Hepatocyte (in vitro differentiated cells): ENCODE measurements at places on chromosomes 12 and 14. TPM values are rescaled to one million over a fixed set of nuclear protein-coding genes. Genes with fewer than 3 reads are reported as not detected.

The TMEM179 gene
- 1.8 and 4.3 TPM in 2 replicates for total RNA-seq

The ADCY6 gene
- total RNA-seq, result 27.9 and 37.7 TPM in 2 replicates

The CISTR gene
- total RNA-seq, result not detected in 2 replicates

The KRT75 gene
- not detected in 2 replicates for total RNA-seq

The SERPINA1 gene
- 5,074 and 5,718 TPM in 2 replicates for total RNA-seq

The ASCL1 gene
- total RNA-seq, result 1.6 and 1.7 TPM in 2 replicates

The DDX23 gene
- 73.1 and 74.8 TPM in 2 replicates for total RNA-seq

The CFL2 gene
- 39.5 and 43.0 TPM in 2 replicates for total RNA-seq

The KLRB1 gene
- total RNA-seq, result not detected in 2 replicates

The HOXC13 gene
- 0.20 and 0.40 TPM in 2 replicates for total RNA-seq

The TSHR gene
- 0.08 TPM in 1 of 2 replicates, not detected in the other for total RNA-seq

The GPRC5D gene
- not detected in 2 replicates for total RNA-seq

The SLC25A47 gene
- 1.6 and 1.8 TPM in 2 replicates for total RNA-seq

The CPNE6 gene
- total RNA-seq, result not detected in 2 replicates

The FBXW8 gene
- total RNA-seq, result 14.1 and 20.6 TPM in 2 replicates

The ABHD12B gene
- total RNA-seq, result not detected in 2 replicates

The ETFBKMT gene
- total RNA-seq, result 4.9 and 5.4 TPM in 2 replicates

The PLEKHH1 gene
- 17.1 and 19.5 TPM in 2 replicates for total RNA-seq

The TRPV4 gene
- total RNA-seq, result 0.88 and 2.3 TPM in 2 replicates

The ITGB7 gene
- total RNA-seq, result 0.23 TPM in 1 of 2 replicates, not detected in the other

The DCN gene
- total RNA-seq, result 1,789 and 1,996 TPM in 2 replicates

The KLHL42 gene
- total RNA-seq, result 14.4 and 18.3 TPM in 2 replicates

The GPR68 gene
- total RNA-seq, result 0.20 and 0.44 TPM in 2 replicates

The CLEC4C gene
- not detected in 2 replicates for total RNA-seq

The KLC1 gene
- 115 and 122 TPM in 2 replicates for total RNA-seq

The CKB gene
- total RNA-seq, result 523 and 682 TPM in 2 replicates

The SLC38A2 gene
- 372 and 373 TPM in 2 replicates for total RNA-seq

The CLEC1B gene
- total RNA-seq, result 0.20 and 0.36 TPM in 2 replicates

The CCDC184 gene
- total RNA-seq, result 4.8 and 7.7 TPM in 2 replicates

The SIX1 gene
- total RNA-seq, result 6.3 and 6.5 TPM in 2 replicates

The KCNC2 gene
- total RNA-seq, result 0.07 TPM in 1 of 2 replicates, not detected in the other

The LTB4R2 gene
- 3.3 and 3.6 TPM in 2 replicates for total RNA-seq

The GSG1 gene
- 1.5 TPM in 1 of 2 replicates, not detected in the other for total RNA-seq

The NGB gene
- total RNA-seq, result not detected in 2 replicates

The KRT74 gene
- total RNA-seq, result not detected in 2 replicates

The GABARAPL1 gene
- 77.9 and 93.5 TPM in 2 replicates for total RNA-seq

The PTCSC3 gene
- not detected in 2 replicates for total RNA-seq

The SPTB gene
- total RNA-seq, result 1.1 and 2.1 TPM in 2 replicates

The VASH1 gene
- total RNA-seq, result 4.8 and 6.8 TPM in 2 replicates

The RFLNA gene
- total RNA-seq, result 57.8 and 62.8 TPM in 2 replicates

The IRAK4 gene
- 15.9 and 21.9 TPM in 2 replicates for total RNA-seq

The CARMIL3 gene
- 0.37 and 0.40 TPM in 2 replicates for total RNA-seq

The SERPINA12 gene
- total RNA-seq, result 0.60 TPM in 1 of 2 replicates, not detected in the other

The NANOG gene
- total RNA-seq, result 1.9 and 2.1 TPM in 2 replicates

The MNAT1 gene
- 39.9 and 60.9 TPM in 2 replicates for total RNA-seq

The MVK gene
- total RNA-seq, result 32.8 and 34.3 TPM in 2 replicates

The HELB gene
- total RNA-seq, result 4.6 and 5.8 TPM in 2 replicates

The ADSS1 gene
- 3.1 and 3.8 TPM in 2 replicates for total RNA-seq

The G2E3 gene
- 16.7 TPM in 2 replicates for total RNA-seq

The PGF gene
- total RNA-seq, result 25.0 and 25.2 TPM in 2 replicates
